ENCODE measurements at places on chromosomes 13 and 19.

- no peak for DNase-seq
These were observed 1044.4 kb downstream of the UQCRFS1 start for GRCh38 chr19:28168557-28168956.

DNA sequence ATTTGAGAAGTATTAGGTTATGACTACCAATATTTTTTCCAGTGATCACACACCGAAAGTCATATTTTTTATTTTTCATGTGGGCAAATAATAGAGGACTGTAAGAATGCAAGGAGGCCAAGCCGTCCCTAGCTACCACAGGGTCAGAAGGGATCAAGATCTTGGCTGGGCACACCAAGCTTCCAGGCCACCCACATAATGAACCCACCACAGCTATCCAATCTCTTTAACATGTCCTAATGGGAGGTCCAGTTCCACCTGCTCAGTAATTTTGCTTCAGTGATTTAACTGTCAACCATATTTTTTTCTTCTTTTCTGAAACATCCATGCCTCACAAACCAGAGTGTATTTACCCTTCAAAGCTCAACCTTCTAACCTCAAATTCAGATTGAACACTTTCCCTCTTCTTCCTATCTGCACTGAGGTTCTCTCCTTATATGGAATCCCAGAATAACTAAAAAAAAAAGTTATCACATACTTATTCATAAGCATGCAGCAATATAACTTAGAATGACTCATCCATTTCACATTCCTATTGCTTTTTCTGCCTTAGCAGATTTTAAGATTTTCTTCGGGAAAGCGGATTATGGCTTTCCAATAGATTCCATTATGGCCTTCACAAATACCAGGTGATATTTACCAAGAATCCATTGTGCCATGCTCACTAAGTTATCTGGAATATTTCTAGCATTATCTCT lies 12.2 kb downstream of the ARGLU1 start:
- DNase-seq: no peak

GRCh38 chr19:12749938-12750521 lies 1.6 kb upstream of the BEST2 start:
- DNase-seq: no peak

DNA sequence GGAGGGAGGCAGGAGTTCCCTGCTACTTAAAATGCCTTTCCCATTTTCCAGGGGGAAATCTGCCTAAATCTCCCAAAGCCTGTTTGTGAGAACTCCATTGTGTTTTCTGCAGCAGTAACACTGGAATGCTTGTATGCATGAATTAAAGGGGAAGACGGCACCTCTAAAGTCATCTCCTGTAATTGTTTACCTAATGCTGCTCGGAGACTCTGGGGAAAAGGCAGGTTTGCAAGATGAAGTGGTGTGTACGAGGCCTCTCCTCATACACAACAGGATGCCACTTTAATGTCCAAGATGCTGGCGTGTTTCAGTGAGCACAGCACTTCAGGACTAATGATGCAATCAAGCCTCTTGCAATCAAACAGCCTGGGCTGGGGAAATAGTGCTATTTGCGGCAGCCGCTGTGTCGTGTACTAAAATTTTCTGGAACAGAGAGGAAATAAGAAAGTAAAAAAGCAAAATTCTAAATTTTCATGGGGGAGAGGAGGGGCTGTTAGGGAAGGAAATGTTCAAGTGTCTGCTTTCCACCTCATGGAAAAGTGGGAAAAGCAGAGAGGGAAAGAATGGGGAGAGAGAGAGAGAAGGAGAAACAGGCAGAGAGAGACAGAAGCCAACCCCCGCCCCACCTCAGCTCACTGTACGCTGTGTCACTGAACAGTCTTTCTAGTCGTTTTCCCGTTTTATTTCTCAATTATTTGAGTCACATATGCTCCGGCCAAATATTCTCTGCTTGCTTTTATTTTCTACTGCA lies 32.9 kb downstream of the TSHZ3 start:
- DNase-seq: no peak

GRCh38 chr13:93290503-93290902 lies 63.9 kb downstream of the GPC6 start:
- DNase-seq: peak; percentile 83

DNA sequence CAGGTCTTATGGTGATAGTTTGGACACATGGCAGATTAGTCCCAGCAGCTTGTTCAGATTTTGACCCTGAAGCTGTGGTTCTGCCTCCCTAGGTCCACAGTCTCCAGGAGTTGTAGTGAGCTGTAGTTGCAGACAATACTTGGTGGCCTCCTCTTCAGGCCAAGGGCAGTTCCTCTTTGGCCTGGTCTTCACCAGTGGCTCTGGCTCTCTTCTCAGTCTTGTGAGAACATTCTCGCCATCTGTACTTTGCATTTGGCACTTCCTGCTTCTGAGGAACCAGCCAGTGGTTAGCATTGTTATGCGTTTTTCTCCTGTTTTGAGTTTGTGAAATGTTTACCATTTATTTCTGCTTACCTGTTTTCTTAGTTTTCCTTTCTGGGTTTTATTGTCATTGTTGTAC lies 40.7 kb downstream of the PCCA start:
- DNase-seq: peak; percentile 42

- DNase-seq: no peak
These were observed 136.9 kb upstream of the SPRY2 start for GRCh38 chr13:80477661-80478443.

DNA sequence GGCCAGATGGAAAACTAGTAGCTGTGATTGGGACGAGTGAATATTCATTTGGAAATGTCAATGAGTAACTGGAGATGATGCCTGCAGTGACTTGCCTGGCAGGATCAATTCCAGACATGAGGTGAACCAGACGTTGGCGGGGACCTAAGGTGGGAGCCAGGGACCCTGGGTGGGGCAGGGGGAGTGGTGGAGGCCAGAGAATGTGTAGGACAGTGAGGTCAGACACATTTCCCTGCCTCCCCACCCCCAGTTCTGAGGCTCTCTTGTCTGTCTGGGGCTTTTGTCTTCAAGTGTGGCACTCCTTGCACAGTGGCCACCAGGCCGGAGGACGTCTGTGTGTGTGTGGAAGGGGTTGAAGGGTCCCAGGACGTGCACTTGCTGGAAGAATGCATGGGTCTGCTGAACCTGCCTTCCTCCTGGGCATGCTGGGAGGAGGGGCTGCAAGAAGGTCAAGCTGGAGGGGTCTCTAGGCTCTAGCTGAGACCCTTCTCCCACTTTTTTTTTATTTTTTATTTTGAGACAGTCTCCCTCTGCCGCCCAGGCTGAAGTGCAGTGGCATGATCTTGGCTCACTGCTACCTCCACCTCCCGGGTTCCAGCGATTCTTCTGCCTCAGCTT lies 51.6 kb downstream of the CHST8 start:
- no peak for DNase-seq

GRCh38 chr13:78976696-78977095 lies 317.7 kb upstream of the OBI1 start:
- no peak for DNase-seq

DNA sequence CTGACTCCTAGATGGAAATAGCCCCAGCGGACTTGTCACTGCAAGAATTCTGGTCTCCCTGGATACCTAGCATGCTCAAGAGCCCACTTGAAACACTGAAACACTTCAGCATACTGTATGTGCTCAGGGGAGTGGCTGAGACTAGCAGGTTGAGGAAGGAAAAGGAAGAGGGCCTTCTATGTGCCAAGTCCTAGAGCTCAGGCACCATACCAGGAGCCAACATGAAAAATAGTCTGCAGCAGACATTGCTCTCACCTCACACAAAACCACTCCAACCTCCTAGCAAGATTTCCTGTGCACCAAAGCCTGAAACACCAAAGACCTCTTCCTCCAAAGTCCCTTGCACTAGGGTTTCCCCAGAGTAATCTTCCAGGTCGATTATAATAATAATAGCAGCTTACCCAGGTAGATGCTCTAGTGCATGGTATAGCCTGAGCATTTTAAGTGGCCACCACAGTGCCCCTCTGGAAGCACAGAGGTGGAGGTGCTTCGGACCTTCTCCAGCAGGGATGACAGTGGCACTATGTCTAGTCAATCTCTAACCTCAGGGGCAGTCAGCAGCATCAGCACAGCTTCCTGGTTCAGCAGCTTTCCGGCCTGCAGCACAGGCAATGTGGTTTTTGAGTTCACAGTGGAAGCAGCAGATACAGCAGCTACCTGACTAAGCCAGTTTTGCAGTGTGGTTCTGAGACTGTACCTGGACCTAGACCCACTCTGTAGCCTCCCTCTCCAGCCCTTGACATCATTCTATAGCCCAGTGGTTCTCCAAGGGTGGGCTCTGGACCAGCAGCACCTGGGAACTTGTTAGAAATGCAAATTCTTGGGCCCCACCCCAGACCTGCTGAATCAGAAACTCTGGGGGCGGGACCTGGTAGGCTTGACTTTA lies 45.6 kb upstream of the UBE2L5 start:
- DNase-seq: no peak

GRCh38 chr13:44825953-44826352 lies 163.3 kb downstream of the NUFIP1 start:
- no peak for DNase-seq

DNA sequence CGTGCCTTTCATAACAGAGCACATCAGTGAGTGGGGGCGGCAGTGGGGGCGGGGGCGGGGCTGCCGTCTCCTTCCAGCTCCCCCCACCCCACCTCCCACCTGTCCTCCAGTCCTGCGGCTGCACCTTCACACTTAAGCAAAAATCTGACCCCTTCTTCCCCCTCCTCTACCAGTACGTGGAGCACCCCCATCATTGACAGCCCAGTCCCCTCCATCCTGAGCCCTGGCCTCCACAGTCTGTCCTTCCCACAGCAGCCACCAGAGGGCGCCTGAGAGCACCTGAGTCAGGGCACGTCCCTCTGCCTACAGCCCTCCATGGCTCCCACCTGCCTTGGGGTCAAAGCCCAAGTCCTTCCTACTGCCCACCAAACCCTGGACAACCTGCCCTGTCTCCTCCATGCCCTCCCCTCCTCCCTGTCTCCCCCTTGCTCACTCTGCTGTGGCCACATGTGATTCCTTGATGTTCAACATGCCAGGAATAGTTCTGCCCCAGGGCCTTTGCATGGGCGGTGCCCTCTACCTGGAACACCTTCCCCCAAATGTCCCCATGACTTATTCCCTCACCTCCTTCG lies 4.0 kb downstream of the EBI3 start:
- DNase-seq: peak; percentile 59

DNA sequence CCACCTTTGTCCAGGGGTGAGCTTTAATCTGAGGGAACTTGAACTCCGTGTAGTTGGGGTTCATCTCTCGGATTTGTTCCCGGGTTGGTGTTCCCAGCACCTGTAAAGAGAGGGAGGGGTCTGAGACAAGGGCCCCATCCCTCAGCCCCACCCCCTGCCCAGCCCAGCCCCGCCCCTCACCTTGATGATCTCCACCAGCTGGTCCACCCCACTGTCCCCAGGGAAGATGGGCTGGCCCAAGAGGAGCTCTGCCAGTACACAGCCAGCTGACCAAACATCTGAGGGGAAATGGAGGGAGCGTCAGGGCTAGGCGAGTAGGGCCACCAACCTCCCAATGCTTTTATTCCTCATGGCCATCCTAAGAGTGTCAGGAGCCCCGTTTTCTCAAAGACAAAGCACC lies 9.3 kb downstream of the GSK3A start:
- DNase-seq: no peak

GRCh38 chr13:23619068-23619855 lies 49.0 kb downstream of the TNFRSF19 start:
- no peak for DNase-seq

DNA sequence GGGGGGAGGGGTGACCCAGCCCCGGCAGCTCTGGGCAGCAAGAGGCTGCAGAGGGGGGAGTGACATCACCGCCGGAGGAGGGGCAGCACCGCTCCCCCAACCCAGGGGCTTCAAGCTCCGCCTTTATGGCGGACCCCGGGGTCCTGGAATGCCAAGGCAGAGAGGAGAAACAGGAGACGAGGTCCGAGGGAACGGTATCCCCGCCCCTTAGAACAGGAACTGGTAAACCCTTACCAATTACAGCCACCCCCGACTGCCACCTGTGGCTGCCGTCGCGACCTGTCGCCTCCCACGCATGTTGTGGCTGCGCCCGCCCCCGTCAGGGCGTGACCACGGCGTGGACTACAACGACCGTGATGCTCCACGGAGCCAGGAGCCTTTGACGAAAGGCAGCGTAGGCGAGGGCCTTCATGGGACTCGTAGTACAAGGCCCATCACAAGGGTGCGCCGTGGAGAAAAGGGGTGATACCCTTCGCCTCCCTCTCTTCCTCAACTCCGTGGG lies 4.1 kb upstream of the KCNC3 start:
- DNase-seq: no peak

- DNase-seq: no peak
These were observed 334.0 kb downstream of the LIG4 start for GRCh38 chr13:107881362-107881761.

GRCh38 chr13:95007322-95007721 lies 293.9 kb downstream of the ABCC4 start:
- DNase-seq: no peak

DNA sequence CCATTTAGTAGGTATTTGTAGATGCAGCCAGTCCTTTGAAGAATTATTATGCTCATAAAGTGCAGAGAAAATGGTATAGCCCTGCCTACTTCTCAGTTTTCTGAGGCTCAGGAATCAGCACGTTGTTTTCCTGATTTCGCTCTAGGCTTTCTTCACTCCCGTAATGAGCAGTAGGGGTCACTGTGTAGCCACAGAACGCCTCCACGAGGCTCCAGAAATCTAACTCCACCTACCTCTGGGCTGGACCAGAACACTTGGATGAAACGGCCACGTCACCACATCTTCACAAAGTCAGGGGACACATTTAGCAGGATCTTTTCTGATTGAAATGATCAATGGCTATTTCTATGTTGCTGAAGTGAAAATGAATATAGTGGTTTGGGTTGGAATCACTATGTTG lies 49.8 kb upstream of the GTF3A start:
- peak; percentile 78 for DNase-seq

DNA sequence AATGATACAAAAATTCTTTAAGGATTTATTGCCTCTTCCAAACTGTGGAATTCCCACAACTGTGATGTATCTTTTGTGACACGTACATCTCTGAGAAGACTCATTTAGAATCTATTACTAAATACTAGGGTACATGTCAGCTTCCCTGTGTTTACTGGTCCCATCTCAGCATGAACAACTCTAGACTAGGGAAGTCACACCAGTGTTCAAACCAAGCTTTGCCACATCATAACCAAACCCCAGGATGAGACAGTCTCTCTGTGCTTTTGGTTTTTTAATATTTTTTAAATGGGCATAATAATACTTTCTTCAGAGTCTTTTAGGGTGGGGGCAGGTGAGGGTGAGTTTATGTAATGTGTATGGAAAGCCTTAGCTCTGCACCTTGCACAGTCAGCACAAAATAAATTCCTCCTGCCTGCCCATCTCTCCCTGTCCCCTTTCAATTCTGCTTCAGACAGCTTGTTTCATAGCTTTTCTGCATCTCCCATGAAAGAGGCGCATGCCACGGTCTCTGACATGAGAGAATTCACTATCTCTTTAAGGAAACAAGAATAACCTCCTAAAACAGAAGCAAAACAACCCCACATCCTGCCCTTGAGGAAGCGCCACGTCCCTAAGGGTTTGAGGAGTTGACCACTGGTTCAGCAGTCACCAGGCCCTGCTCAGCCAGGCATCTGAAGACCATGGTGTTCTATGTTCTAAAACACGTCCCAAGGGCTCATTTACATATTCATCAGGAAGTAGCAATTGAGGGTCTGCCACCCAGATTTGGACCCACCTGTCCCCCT lies 174.5 kb downstream of the USP12 start:
- DNase-seq: no peak
